ENCODE measurements at places on chromosomes 16 and 17.

DNA sequence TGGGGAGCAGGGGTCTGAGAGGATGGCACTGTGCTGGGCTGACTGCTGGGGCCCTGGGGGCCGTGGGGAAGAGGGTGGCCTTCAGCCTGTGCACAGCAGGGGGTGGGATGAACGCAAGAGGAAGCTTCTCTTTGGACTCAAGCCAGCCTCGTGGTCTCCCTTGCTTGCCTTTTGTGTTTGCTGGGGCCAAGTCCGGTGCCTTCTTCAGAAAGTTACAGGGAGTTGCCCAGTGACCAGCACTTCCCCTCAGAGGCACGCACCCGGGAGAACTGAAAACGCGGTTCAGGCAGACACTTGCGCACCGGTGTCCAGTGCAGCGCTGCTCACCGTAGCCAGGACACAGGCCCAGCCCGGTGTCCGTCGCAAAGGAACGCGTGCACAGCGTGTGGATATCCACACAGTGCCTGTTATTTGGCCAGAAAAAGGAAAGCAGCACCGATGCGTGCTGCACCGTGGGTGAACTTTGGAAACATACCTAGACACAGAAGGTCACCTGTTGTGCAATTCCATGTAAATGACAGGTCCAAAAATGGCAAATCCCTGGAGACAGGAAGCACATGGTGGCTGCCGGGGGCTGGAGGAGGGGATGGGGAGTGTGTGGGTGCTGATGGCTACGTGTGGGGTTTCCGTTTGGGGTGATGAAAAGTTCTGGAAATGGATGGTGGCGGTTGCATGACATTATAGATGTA, 29.4 kb upstream of the NUDT16L1 start:
- DNase-seq = no peak

DNA sequence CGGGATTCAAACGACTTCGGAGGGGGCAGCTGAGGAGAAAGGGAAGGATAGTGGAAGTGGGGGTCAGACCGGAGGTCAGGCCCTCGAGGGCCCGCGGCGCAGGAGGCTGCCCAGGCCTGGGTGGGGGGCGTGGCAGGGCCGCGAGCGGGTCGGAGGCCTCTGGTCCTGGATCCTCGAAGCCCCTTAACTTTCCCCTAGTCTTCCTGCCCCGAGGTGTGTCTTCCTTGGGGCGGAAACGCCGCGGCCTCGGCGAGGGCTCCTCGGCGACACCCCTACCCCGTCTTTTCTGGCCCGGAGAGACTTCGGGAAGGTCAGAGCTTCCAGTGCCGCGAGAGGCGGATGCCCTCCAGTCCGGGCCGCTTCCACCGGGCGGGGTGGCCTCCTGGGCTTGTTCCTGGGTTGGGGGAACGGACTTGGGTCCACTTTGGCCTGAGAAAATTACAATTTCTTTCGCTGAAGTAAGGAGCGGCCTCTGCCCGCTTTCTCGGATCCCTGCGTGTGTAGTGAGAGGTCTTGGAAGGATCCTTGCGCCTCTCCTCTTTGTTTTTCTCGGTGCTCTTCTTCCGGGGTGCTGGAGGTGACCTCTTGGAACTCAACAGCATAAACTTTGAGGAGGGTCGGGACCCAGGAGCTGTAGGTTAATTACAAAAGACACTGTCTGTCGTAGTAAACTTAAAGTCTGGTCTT, 491 bp downstream of the IST1 start:
- DNase-seq = no peak

DNA sequence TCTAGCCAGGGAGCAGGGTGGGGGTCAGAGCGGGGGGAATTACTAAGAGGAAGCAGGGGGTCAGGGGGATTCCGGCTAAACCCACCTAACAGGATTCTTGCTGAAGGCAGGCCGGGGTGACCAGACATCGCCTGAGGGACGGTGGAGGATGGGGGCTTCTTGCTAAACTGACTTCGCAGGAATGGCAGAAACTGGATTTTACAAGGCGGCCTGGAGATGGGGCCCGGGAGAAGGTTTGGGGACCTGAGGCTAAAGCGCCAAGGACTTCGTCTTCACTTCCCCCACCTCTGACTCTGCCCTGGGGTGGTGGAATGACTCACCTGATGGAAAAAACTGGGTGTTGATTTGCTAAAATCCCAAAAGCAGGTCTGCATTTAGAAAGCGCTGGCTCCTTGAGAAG, 23.5 kb downstream of the LGALS3BP start:
- no peak for DNase-seq

DNA sequence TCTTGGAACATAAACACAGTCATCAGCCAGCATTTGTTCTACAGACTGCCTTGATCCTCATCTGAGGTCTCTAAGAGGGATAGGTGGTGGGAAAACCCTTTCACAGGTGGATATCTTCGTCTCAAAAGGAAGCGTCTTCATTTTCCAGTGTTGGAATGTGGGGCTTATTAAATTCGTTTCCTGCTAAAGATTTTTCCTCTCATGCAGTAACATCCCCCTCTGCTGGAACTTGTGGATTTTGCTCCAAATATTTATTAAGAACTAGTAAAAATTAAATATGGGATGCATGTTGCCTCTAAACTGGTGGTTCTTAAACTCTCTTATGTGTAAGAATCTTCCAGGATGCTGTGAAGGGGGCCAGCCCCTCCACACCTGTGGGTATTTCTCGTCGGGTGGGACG, 20.1 kb upstream of the MLYCD start:
- DNase-seq = peak; percentile 33

DNA sequence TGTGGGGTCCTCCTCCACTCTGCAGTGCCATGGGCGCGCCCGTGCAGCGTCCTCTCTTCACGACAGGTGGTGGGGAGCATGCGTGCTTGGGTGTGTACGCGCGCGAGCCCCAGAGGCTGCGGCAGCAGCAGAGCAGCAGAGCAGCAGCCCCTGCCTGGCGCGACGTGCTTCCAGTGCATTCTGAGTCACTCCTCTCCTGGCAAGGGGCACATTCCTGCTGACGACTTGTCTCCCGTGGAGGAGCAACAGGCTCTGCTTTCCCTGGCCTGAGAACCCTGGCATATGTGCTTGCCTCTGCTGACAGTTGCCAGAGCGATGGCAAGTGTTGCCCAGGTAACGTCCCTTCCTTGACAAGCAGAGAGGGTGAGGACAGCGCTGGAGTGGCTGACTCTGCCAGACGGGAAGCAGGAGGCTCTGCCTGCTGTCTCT, 133.8 kb upstream of the PLCG2 start:
- DNase-seq = peak; percentile 67

- no peak for DNase-seq
Observed at GRCh38 chr16:3536271-3536731, 35.5 kb downstream of the CLUAP1 start.

- DNase-seq = no peak
Observed at GRCh38 chr17:42315402-42316156, 27.3 kb downstream of the STAT5A start.

DNA sequence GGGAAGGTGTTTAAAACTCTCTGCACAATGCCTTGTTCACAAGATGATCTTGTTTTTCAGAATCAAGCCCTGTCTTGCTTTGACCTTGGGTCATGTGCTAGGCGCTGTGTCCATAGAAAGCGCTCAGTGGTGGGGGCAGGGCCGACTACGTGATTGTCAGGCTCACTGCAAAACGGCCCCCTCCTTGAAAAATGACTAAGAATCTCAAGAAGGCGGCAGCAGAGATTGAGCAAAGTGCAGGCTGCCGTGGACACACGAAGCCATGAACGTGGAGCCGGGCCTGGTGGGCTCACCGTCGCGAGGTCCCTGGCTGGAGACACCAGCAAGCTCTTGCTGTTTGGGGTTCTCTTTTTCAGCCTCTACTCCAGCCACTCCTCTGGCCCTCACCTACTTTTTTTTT, 10.2 kb downstream of the ATP2C2 start:
- no peak for DNase-seq

GRCh38 chr16:90031931-90032673, 12.8 kb upstream of the DBNDD1 start:
- no peak for DNase-seq

GRCh38 chr16:84124257-84125073, 7.7 kb upstream of the MBTPS1 start:
- DNase-seq = no peak

DNA sequence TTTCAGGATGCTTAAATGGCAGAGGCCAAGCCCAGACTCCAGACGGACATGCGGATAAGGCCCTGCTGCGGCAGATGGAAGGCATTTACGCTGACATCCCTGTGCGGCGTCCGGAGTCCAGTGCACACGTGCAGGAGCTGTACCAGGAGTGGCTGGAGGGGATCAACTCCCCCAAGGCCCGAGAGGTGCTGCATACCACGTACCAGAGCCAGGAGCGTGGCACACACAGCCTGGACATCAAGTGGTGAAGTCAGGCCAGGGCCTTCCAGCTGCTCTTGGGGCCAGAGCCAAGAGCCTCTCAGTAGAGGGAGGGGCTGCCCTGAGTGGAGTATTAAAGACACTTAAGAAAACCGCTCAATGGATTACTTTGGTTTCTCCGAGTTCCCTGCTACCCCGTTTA, 29.4 kb downstream of the NARF start:
- DNase-seq = no peak
